ENCODE measurements at places on chromosomes 3 and 15.
A peak's percentile ranks its signal among the peaks of the same experiment; 100 is the strongest.

GRCh38 chr3:179141890-179142289, 6.3 kb upstream of the PIK3CA start:
- DNase-seq, result no peak

GRCh38 chr3:52487788-52488691, 7.1 kb upstream of the STAB1 start:
- DNase-seq, result no peak

GRCh38 chr3:70000563-70001081, 1.1 kb downstream of the SAMMSON start:
- DNase-seq, result no peak

DNA sequence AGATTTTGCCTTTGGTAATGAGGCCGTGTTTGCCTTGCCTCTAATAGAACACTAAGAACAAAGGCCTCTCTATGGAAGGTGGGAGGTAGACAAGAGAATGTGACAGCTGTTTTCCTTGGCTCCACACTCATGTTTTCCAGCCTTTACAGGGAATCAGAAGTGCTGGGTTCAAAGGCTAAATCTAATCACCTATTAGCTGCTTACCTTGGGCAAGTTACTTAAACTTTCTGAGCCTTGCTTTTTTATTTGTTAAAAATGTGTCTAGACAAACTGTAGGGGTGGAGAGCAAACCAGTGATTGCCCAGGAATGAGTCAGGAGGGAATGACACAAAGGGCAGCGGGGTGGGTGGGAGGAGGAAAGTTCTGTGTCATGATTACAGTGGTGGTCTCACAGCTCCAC, 179.0 kb downstream of the P3H2 start:
- peak; percentile 86 for DNase-seq

DNA sequence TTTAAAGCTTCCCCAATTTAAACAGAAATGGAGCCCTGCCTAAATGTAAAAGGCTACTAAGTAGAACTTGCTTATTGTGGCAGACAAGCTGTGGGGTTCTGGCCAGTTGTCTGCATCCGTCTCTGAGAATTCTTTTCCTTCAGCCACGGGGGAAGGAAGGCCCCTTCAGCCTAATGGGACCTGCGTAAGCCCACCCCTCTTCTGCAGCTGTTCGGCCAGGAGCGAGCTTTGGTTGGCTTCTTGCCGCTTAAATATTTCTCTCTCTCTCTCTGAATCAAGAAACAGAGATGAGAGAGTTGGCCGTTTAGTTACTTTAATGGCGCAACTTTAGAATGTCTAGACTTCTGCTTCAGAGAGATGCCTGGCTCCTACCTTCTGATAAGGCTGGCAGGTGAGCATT, 151.7 kb upstream of the PROK2 start:
- no peak for DNase-seq

DNA sequence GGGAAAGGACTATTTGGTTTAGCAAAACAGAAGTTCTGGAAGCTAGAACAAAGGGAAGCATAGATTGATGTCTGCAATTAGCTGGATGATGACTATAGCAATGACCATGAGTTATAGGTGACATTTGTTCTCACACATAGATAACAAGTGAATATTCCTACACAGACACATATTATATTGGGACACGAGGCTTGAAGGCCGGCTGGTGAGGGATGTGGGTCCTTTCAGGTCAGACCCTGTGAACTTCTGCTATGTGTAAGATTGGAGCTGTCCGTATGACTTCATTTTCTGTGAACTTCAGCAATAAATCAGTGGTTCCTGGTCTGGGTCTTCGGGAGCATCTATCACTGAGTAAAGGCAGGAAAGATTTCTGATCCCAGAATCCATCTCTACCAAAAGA, 253.6 kb upstream of the CFAP20DC start:
- DNase-seq, result no peak

- no peak for DNase-seq
Measured at GRCh38 chr15:66661432-66662096, 40.5 kb upstream of the SMAD6 start.

DNA sequence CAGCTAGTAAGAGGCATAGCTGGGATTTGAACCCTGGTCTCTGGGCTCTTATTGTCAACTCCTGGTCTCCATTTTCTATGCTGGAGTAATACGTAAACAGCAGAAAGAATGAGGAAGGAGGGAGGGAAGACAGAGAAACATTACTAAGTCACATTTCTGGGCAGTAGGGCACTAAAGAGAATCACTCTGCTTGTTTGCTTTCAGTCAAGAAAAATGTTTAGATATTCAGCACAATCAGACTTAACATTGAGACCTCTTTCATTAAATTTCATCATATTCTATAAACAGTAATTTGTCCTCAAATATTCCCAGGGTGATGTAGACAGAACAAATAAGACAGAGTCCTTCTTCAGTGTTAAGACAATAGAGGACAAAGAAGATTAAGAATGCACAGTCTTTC, 67.7 kb upstream of the BNC1 start:
- DNase-seq, result no peak

DNA sequence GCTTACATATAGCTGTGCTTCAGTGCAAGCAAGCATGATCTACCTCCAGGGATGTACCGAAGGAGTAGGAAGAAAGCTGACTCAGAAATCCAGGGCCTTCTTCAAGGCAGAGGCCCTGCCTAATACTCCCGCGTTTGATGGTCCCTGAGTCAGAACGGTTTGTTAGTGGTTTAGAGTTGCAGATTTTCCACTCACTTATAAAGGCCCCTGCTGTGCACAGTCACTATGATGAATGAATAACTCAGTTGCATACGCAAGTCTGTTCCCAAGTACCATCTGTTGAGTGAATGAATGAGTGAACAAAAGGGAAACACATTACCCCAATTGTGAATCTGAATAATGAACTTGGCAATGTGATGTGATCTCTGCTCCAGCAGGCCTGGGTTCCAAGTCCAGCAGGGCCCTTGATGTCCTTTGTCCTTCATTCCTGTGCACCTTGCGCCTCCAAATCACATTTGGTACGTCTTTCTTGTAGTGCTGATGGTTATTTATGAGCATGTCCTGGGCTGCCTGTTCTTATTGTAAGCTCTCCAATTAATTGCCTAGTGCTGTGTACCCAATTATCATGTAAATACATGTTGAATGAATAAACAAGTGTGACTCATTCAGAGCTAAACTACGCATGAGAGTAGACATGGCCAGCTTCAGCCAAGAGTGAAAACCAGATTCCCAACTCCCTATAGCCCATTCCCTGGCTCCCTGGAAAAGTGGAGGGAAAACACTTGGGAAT, 85.3 kb upstream of the LIMD1 start:
- peak; percentile 95 for DNase-seq

GRCh38 chr3:25515171-25515570, 87.1 kb downstream of the RARB start:
- no peak for DNase-seq

DNA sequence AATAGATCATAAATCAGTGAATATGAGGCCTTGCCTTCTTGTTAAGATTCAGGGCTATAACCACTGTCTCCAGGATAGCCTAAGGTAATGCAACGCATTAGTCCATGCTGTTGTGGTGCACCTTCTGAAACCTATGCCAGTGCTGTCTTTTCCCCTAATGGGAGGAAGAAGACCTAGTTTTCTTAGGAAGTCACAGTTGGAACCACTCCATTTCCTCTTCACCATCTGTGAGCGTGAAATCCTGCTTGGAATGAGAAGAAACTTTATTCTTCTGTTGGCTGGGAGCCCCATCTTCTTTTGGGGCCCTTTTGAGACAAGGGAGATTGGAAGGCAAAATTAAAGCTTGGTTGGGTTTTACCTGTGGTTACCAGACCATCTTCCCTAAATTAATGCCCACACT, 25.9 kb upstream of the SLC7A14 start:
- DNase-seq, result no peak

- no peak for DNase-seq
Measured at GRCh38 chr3:9986230-9986725, 363 bp downstream of the EMC3 start.

GRCh38 chr3:171187706-171188290, 161.3 kb upstream of the SLC2A2 start:
- peak; percentile 57 for DNase-seq

DNA sequence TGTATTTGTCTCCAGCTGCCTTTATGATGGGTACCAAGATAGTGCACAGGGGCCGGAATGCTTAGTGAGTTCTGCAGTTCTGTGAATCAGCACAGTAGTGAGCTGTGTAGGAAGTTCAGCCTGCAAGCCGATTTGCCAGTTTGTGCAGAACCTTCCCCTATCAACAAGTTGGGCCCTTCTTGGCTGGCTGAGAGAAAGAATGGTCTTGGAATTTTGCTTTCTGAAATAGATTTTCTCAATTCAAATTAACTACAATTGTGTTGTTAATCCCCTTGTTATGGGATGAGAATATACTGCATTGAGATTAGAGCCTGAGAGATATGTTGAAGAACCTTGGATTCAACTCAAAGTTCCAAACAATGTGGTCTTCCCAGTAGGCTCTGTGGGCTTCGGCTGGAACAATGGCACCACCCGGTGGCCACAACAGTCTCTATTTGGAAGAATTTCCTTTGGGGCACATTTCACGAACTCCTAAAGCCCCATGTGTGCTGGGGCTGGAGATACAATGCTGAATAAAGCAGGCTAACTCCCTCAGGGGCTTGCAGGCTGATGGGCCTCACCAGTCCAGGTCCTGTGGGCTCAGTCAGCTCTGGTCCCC, 59.1 kb downstream of the TRIM42 start:
- peak; percentile 62 for DNase-seq

- peak; percentile 42 for DNase-seq
Measured at GRCh38 chr3:135896613-135897012, 68.9 kb upstream of the PPP2R3A start.

GRCh38 chr3:22714749-22715148, 488.4 kb upstream of the UBE2E2 start:
- no peak for DNase-seq

- DNase-seq, result no peak
Measured at GRCh38 chr3:68057637-68058320, 403.4 kb upstream of the SUCLG2 start.

GRCh38 chr15:40569129-40569953, at the start of gene RPUSD2:
TSS of gene RPUSD2 (plus strand) at chr15:40569299. CDS start at chr15:40569338, 39 bp downstream.
- peak; percentile 96 for DNase-seq

DNA sequence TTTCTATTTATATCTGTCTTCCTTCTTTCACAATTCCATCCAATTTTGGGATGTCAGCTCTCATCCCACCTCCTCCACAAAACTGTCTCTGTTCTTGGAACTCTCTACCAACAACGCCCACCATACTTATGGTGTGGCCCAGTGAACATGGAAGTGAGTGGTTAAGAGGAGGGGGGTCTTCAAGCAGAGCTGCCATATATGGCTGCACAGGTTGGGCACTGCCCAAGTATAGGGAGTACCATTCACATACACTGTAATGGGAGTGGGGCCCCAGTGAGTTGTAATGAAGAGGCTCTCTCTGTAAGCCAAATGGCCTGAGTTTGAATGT, 7.9 kb upstream of the CAMK1 start:
- DNase-seq, result no peak

DNA sequence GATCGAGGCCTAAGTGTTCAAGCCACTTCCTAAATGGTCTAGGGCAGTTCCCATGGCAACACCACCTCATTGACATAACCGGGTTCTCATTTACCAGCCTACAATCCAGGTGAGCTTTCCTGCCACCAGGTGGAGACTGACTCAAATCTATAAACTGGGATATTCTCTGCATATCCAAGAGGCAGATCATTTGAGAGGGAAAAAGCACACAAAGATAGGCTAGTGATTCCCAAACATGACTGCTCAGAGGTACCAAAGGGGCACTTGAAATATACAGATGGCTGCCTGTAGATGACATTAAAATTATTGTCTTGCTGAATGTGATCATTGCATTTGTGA, 141.3 kb upstream of the PROK2 start:
- DNase-seq, result peak; percentile 40
